Epithelial cell of alveolus of lung (primary cell): ENCODE measurements at places on chromosomes 2 and 18. TPM values are rescaled to one million over a fixed set of nuclear protein-coding genes. Genes with fewer than 3 reads are reported as not detected.

Gene ASIC4
- 0.64 TPM in 1 of 2 replicates, not detected in the other for total RNA-seq

Gene MFSD6
- 8.3 and 15.3 TPM in 2 replicates for total RNA-seq

Gene SCYGR4
- not detected in 2 replicates for total RNA-seq

Gene RGPD3
- under 0.01 and 0.13 TPM in 2 replicates for total RNA-seq

Gene SMIM21
- total RNA-seq = not detected in 2 replicates

Gene SLC11A1
- 0.13 TPM in 1 of 2 replicates, not detected in the other for total RNA-seq

Gene FARSB
- total RNA-seq = 10.1 and 19.8 TPM in 2 replicates

Gene EFR3B
- 0.40 and 0.78 TPM in 2 replicates for total RNA-seq

Gene ASAP2
- 7.2 and 16.2 TPM in 2 replicates for total RNA-seq

Gene CAB39
- 41.0 and 42.9 TPM in 2 replicates for total RNA-seq

Gene PLGLB2
- 0.32 TPM in 1 of 2 replicates, not detected in the other for total RNA-seq

Gene RAB6D
- total RNA-seq = under 0.01 TPM in 1 of 2 replicates, not detected in the other

Gene RESP18
- total RNA-seq = not detected in 2 replicates

Gene LIMS4
- total RNA-seq = 1.3 TPM in 1 of 2 replicates, not detected in the other

Gene CROCC2
- total RNA-seq = 0.80 TPM in 1 of 2 replicates, not detected in the other

Gene FAM237A
- total RNA-seq = not detected in 2 replicates

Gene NYAP2
- under 0.01 TPM in 1 of 2 replicates, not detected in the other for total RNA-seq

Gene LRRTM4
- total RNA-seq = not detected in 2 replicates

Gene FEV
- total RNA-seq = not detected in 2 replicates

Gene PPP3R1
- 29.9 and 36.5 TPM in 2 replicates for total RNA-seq

Gene TMEM169
- total RNA-seq = 0.16 and 0.65 TPM in 2 replicates

Gene FZD7
- 27.0 and 30.3 TPM in 2 replicates for total RNA-seq

Gene SH3RF3
- total RNA-seq = 21.8 and 24.6 TPM in 2 replicates

Gene COX7A2L
- 178 and 191 TPM in 2 replicates for total RNA-seq

Gene DNAJC5G
- total RNA-seq = not detected in 2 replicates

Gene MAP3K19
- total RNA-seq = not detected in 2 replicates
